ENCODE measurements at places on chromosomes 3 and 15. TPM values are rescaled to one million over a fixed set of nuclear protein-coding genes. Genes with fewer than 3 reads are reported as not detected.

DNA sequence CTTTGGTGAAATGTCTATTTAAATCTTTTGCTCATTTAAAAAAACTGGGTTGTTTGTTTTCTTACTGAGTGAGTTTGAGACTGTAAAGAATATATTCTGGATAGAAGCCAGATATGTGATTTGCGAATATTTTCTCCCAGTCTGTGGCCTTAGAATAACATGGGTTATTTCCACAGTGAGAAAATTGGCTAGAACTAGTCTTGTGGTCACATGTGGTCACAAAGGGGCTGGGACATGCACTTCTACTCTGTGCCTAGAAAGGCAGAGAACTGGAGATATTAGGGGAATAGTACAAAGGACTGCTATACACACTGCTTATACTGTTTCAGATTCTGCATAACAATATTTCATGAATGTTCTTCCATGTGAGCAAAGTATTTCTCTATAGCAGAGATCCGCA lies 79.9 kb upstream of the RGMA start:
- no peak overlapping the region for H3K4me3 ChIP-seq
- H3K27me3 ChIP-seq = no peaks in the 10 kb centered on the region
- DNase-seq = no peak
- no peaks in the 10 kb centered on the region for H3K36me3 ChIP-seq
- H3K27ac ChIP-seq = no peak overlapping the region

DNA sequence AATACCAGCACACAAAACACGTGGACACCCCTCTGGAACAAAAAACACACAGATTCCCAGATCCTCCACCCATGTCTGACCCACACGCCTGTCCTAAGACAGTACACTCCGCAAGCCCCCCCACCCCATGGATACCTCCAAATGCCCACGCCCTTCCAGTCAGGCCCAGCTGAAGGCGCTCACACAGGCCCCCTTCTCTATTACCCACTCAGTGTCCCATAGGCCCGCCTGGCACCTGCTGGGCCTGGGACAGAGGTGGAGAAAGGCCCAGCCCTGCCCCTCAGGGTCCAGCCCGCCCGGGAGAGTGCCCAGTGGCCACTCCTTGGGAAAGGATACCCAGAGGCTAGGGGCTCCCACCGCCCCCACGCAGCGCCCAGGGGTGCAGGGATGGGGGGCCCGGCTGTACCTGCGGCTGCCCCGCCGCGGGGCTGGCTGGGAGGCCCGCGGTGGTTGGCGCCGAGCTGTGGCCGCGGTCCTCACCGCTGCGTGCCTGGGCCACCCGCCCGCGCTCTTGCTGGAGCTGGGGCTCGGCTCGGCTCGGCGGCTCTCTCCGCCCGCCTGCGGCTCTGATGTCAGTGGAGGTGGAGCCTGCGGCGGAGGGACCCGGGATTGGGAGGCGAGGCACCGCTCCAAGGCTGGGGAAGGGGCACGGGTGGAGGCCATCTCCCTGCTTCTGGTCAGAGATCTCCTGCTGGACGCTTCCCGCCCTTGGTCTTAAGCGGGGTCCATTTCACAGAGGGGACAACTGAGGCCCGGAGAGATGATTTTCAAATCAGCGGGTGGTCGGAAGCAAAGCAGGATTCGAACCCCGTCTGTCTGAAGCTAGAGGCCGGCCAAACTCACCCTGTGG lies at the start of gene CAMK1:
Gene CAMK1, minus strand, starts transcription at position 522 of the 850 bp plus-strand sequence. CDS start 2,198 bp downstream, outside the sequence.
- peak within 1 kb of the TSS; percentile 0 for H3K27ac ChIP-seq
- no peaks in the 10 kb centered on the region for H3K27me3 ChIP-seq
- H3K4me1 ChIP-seq = peaks cover 8% of the 10 kb centered on the region
- peak; percentile 69 for DNase-seq
- H3K4me3 ChIP-seq = peak within 1 kb of the TSS; percentile 62

DNA sequence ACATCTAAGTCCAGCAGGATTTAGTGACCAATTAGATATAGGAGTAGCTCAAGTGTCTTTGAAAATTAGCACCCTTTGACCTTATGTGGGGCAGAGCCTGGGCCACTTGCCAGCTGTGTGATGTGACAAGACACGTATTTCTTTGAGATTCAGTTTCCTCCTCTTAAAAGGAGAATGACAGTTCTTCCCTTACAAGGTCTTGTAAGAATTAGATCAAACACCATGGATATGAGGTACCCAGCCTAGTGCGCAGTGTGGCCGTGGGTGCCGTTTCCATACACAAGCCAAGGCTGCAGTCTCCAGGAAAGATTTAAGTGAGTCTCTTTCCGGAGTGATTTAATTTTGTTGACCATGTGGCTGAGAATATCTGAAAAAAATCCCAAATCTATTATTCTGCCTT lies 46.3 kb downstream of the ARHGAP31 start:
- no peak overlapping the region for H3K27ac ChIP-seq
- peaks cover 5% of the 10 kb centered on the region for H3K4me1 ChIP-seq
- H3K27me3 ChIP-seq = no peaks in the 10 kb centered on the region
- no peaks in the 10 kb centered on the region for H3K36me3 ChIP-seq
- no peak overlapping the region for H3K4me3 ChIP-seq

GRCh38 chr3:175238801-175239200 lies 379.7 kb downstream of the NAALADL2 start:
- no peaks in the 10 kb centered on the region for H3K27me3 ChIP-seq
- no peak overlapping the region for H3K27ac ChIP-seq

ITGB5 gene
- total RNA-seq = 123 TPM

Data from Caco-2 (cell line).